T-cell (primary cell): ENCODE measurements at places on chromosomes 16 and 17. TPM values are rescaled to one million over a fixed set of nuclear protein-coding genes. Genes with fewer than 3 reads are reported as not detected.
A peak's percentile ranks its signal among the peaks of the same experiment; 100 is the strongest.

The IGF2BP1 gene
- not detected for total RNA-seq

DNA sequence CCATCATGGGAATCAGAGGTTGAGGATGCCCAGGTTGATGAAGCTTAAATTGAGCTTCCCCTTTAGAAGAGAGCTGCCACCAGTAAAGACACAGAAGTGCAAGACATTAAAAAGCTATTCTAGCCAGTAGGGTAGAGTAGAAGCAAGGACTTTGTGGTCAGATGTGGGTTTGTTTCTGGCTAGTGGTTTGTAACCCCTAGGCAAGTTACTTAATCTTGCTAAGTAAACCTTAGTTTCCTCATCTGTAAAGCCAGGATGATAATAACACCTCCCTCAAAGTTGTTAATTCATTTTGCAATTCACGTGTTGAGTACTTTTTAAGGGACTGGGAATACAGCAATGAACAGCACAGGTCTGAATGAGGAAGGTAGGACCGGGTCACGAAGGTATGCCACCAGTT lies 3.6 kb downstream of the SNTB2 start:
- no peak for DNase-seq

DNA sequence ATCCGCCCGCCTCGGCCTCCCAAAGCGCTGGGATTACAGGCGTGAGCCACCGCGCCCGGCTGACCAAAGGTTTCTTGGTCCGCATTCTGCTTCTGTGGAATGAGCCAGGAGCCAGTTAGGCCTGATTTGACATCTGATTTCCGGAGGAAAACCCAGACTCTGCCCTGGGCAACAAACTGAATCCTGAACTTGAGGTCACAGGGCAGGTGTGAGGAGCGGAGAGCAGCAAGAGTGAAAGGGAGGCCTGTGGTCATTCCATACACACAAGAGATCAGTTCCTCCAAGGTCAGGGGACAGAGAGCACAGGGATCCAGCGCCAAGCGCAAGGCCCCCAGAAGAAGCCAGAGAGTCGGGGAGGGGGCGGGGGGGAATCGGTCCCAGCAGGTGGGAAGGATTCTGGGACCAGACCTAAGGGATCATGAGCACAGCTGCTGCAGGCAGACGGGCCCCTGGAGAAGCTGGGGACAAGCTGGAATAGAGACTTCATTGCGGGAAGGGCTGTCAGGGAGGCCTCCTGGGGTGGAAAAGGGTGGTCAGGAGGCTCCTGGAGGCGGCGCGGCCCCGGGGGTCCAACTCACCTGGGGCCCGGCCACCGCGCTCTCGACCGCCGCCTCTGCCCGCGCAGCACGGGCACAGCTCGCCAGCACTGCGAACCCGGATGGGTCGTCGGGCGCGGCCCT lies 436 bp downstream of the SHPK start:
- no peak for DNase-seq

- DNase-seq, result no peak
Measured at GRCh38 chr16:12265108-12265507, 288.6 kb downstream of the SNX29 start.

The HES7 gene
- 0.23 TPM for total RNA-seq

DNA sequence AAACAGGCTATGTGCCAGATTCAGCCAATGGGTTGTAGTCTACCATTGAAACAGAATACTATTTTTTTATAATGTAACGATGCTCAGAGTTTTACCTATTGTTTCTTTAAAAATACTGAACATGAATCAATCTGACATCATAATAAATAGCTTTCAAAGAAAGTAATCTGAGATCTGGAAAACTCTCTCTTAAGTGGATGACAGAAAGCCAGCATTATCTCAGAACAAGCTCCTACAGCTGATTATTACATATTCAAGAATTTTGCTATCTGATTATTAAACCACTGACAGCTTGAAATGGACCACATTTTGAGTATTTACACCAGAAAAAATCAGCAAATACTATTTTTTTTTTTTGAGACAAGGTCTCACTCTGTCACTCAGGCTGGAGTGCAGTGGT lies 484.2 kb upstream of the SOX9 start:
- DNase-seq, result no peak

GRCh38 chr16:89723279-89724250 lies 2.2 kb downstream of the ZNF276 start:
- peak; percentile 91 for DNase-seq

The CBX8 gene
- total RNA-seq, result 2.2 TPM

DNA sequence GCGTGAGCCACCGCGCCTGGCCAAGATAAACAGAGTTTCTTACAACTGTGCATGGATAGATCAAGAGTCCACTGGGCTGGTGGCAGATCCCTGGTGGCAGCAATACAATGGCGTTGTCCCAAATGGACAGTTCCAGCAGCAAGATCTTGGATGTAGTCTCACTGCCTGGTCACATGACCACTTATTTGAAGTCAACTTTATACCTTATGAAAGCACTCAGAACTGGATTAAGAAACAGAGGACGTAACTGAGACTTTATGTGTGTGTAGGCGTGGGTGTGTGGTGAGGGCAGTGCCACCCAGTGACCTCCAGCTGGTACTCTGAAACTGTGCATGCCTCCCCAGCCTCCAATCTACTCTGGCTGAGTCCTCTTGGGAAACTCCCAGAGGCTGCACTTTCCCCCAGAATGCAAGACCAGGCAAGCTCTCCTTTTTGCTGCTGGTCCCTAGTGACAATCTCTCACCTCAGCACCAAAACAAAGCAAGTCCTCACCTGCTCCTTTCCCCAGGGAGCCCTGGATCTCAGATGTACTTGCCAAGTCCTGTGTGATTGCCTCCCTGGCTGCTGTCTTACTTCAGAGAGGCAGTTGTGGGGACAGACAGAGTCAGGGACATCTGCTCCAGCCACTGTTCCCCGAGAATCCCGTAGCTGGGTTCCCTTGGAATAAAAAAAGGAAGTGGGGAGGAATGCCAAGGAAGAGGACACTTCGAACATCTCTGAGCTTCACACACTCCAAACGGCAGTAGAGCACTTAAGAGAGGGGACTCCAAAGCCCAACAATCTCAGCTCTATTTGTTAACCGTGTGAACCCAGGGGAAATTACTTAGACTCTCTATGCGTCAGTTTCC lies 11.7 kb upstream of the ST6GALNAC2 start:
- DNase-seq, result no peak

DNA sequence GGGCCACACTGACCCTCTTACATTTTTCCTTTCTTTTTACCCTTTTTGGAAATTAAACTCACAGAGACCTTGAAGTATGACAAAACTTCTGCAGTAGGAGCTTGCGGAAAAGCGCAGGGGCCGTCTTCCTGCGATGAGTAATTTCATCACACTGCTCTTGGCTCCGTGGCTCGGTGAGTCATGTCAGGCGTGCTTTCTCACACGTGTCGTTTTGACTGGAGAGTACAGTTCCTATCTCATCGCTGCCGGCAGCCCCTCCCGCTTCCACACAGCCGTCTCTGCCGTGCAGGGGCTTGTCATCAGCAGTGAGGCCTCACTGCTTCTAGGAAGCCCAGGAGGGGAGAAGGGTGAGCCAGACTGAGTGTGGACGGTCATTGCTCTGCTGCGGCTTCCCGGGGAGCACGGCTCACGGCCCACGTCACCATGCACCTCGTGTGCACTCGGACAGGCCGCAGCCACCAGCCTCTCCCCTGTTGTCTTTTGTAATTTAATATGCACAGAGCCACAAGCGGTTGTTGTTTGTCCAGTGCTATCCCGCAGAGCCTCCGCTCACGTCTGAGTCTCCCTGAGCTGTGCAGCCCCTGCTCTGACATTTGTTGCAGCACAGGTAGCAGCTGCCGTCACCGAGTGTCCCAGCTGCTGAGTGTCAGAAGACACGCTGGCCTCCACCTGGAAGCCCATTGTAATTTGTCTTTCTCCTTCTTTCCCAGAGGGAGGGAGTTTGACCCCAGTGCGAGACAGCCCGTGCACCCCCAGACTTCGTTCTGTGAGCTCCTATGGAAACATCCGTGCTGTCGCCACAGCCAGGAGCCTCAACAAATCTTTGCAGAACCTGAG lies 99.4 kb upstream of the CHMP6 start:
- DNase-seq, result peak; percentile 67

- no peak for DNase-seq
Measured at GRCh38 chr17:50640686-50641351, 6.1 kb downstream of the ABCC3 start.

- DNase-seq, result no peak
Measured at GRCh38 chr17:17300624-17301568, 2.3 kb upstream of the NT5M start.

The MPP3 gene
- 0.43 TPM for total RNA-seq
